GM19239 (cell line): ENCODE measurements at places on chromosomes 16 and 17.

DNA sequence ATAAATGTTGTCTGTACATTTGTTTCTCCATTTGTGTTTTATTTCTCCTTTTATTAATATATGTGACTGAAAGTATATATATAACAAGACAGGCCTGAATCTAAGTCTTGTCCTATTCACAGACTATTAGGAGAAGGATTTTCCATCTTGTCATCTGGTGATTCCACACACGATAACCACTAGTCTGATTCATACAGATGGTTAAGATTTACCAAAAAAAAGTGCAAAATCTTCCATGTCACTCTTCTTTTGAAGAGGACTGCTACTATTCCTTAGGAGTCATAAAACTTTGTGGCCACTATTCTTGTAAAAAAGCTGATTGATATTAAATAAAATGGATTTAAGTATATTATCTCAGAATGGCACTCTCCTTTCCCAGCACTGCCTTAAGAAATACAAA lies 156.3 kb downstream of the ITFG1 start:
- no peak for DNase-seq

GRCh38 chr16:414395-415169 lies 10.9 kb upstream of the RAB11FIP3 start:
- DNase-seq = no peak

- no peak for DNase-seq
Observed at GRCh38 chr16:27980919-27981700, 82.4 kb downstream of the GSG1L start.

GRCh38 chr17:49915670-49916069 lies 53.3 kb upstream of the DLX4 start:
- no peak for DNase-seq

DNA sequence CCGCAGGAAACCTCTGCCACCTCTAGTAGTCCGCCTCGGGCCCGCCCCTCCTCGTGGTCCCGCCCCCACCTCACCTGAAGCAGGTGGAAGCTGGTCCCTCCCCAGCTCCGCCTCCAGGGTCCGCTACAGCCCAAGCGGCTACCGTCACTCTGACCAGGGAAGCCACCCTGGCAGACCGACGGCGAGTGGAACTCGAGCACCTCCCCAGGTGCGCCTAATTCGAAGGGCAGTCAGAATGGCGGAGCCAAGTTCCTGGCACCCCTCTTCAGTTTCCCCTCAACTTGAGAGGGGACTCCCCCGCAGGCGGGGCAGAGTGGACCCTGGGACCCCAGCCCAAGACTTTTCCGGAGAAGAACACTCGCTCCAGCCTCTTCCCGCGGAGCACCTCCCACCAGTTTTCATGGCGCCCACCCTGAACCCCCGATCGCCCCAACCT lies 507 bp downstream of the FHOD1 start:
- DNase-seq = no peak

- DNase-seq = no peak
Observed at GRCh38 chr16:84581158-84581557, 36.7 kb downstream of the COTL1 start.

DNA sequence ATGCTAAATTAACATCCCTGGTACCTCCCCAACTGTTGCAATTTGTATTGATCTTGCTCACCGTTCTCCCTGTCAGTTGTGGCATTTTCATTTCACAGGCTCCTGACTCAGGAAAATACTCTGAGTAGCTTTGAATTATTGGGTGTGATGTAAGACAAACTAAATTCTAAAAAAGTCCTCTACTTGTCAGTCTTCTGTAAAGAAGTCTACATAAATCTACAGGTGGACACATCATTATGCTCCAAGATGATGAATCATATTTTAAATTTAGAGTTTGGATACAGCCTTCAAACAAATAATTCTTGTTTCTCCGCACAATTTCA lies 47.2 kb downstream of the MARCHF10 start:
- DNase-seq = no peak

DNA sequence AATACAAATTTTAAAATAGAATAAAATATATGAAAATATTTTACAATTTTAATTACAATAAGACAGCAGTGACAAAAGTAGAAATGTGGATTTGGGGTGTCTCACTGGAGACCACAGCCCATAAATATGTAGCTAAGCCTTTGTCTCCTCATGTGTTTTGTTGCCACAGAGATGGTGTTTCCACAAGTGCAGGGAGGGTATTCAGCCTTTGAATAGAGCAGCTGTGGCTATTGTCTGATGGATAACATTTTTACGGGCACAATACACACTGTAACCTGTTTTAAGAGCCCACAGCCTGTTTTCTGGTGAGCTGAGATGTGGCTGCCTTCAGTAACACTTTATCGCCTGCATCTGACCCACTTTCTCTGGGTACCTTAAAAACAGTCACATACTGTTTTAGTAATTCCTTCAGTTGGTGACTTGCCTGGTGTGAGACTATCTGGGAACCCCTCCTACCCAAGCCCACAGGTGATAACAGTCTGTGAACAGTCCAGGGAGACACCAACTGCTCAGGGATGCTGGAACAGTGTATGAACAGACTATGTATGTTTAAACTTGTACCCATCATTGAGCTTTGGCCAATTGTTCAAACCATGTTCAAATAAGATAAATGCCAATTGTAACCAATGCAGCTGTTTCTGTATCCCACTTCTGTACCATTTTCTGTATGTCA lies 7.8 kb upstream of the AHSP start:
- DNase-seq = no peak

- no peak for DNase-seq
Observed at GRCh38 chr17:17161121-17161520, 45.0 kb downstream of the PLD6 start.

DNA sequence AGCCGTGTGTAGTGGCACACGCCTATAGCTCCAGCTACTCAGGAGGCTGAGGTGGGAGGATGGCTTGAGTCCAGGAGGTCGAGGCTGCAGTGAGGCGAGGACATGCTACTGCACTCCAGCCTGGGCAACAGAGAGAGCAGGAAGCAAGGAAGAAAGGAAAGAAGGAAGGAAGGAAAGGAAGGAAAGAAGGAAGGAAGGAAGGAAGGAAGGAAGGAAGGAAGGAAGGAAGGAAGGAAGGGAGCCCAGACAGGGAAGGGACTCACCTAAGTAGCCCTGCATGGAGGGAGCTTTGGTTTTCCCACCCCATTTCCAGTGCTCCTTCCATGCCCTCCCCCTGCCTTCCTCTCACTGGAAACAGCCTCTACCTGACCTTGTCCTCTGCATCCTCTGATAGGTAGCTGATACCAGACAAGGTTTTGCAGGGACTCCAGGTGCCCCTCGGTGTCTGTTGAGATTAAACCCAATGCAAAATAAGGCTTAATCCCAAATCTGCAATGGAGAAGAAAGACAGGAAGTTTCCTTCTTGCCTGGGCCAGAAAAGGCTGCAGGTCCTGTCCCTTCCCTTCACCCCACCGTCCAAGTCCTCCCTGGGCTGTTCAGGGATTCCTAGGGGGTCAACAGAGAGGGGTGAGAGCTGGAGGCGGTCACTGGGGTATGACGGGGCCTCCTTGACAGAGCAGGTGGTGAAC lies 21.5 kb upstream of the CA4 start:
- DNase-seq = no peak

DNA sequence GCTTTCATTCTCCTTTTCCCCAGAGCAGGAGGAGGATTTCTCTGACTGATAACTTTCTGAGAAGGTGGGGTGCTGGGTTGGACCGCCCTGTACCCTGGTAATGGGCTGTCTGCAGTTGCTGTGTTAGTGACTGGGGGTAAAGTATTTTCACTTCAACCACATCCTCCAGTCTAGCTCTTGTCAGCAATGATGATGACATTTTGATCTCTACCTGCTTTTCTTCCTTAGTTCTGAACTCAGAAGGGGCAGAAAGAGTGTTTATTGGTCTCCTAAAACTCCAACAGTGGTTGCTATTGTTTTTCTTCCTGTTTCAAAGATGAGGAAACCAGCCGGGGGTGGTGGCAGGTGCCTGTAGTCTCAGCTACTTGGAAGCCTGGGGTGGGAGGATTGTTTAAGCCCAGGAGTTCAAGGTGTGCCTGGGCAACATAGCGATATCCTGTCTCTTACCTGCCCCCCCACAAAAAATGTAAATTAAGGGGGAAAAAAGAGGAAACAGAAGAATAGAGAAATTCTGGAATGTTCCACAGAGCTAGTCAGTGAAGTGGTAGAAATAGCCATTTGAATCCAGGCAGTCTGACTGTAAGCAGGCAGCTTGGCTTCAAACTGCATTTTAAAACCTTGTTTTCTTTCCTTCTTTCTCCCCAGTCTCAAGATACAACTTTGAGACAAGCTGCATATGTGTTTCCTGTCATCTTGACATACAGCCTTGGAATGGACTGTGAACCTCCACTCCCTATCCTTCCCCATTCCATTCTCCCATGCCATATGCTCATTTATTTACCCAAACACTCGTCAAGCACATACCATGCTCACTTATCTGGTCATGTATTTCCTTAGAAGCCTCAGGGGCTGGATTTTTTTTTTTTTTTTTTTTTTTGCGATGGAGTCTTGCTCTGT lies 3.3 kb upstream of the N4BP1 start:
- no peak for DNase-seq

DNA sequence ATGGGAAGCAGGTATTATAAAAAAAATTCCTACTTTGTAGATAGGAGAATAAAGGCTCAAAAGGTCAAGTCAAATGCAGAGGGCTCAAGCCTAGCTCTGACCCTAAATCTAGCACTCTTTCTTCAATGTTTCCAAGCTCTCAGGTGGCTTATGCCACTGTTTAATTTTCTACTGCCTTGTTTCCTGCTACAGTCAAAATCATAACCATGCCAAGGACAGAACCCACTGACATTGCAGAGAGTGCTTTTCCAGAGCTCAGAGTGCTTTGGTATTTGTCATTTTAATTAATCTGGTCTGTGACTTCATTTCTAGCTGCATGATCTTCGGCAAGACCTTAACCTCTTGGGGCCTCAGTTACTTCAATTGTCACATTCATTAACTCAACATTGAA lies 344.7 kb downstream of the CA10 start:
- no peak for DNase-seq

GRCh38 chr16:2902337-2903130 lies 9.2 kb upstream of the FLYWCH1 start:
- DNase-seq = no peak

GRCh38 chr16:50878536-50878935 lies 136.7 kb downstream of the CYLD start:
- DNase-seq = no peak

- no peak for DNase-seq
Observed at GRCh38 chr17:42521666-42522262, 14.3 kb upstream of the NAGLU start.

- no peak for DNase-seq
Observed at GRCh38 chr16:72171236-72171635, 719 bp downstream of the PMFBP1 start.

GRCh38 chr16:22734368-22734767 lies 79.6 kb upstream of the HS3ST2 start:
- no peak for DNase-seq

DNA sequence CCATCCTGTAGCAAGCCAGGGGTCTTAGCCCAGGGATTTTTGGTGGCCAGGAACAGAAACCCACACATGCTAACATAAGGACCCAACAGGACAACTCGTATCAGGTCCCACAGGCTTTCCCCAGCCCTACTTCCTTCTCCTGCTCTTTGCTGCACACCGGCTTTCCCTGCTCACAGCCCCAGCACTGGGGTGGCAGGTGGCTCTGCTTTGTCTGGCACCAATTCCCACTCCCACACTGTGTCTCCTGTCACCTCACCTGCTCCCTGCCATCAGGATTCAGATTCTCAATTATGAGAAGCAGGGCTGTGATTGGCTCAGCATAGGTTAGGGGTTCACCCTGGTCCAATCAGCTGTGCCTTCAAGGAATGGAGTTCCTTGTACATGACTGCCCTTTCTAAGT lies 94.1 kb downstream of the TMEM132E start:
- no peak for DNase-seq

DNA sequence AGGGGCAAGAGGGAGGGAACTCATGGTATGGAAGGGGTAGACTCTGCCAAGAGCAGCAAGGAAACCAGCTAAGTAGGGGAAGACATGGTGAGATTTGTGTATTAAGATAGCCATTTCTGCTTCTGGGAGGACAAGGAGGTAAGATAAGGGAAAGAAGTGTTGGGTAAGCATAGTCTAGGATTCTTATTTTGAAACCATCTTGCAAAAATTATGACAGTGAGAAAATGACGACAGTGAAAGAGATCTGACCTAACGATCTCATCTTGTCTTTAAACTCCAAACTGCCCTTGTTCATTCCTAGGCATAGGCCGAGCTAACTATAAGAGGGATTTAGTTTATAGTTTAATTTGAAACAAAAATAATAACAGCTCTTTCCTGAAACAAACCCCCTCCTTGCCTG lies 5.6 kb upstream of the RBL2 start:
- no peak for DNase-seq

DNA sequence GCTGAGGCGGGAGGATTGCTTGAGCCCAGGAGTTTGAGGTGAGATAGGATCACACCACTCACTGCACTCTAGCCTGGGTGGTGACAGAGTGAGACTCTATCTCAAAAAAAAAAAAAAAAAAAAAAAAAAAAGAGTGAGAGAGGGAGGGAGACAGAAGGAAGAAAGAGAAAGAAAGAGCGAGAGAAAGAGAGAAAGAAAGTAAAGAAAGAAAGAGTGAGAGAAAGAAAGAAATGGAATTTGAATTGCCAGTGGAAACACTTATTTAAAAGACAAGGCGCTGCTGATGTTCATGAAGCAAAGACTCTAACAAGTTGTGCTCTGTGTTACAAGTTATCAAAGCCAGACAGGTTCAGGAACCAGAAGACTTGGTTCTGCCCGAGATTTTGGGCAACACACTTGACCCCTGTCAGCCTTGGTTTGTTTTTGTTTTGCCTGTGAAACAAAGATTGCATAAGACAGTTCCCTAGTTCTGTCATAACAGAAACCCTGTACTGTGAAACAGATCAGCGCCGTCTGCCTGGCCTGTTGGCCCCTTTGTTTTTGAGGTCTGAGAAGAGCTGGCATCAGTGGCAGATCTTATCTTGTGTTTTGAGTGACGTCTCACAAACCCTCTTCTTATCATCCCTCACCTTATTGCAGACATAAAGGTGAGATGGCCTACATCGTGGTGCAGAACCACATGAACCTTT lies 55.4 kb upstream of the ENDOV start:
- DNase-seq = no peak

DNA sequence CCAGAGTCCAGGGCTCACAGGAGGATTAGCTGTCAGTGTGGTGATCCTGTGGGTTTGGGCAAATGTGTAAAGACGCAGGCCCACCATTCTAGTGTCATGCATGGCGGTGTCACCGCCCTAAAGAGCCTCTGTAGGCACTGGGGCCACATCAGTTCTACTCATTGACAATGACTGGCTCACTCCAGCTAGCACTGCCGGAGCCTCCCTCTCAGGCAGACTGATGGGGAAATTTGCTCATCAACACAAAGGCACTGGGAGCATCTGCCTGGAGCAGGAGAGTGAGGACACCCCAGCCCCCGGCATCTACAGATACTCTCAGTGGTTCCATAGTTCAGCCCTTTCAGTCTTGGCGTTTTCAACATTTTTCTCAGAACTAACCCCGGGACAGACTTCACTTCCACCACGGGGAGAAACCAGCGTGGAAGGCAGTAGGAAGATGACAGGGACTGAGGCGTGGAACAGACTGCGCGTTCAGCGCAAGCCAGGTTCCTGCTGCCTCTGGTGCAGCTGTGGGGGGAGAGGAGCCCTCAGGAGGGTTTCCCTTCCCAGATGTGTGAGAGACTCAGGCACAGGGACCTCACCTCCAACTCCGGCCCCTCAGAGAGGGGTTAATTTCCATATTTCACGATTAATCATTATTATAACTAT lies 256.6 kb downstream of the RBFOX3 start:
- DNase-seq = no peak

GRCh38 chr16:11485676-11486075 lies 101.0 kb downstream of the LITAF start:
- DNase-seq = no peak
